ENCODE measurements at places on chromosomes 16 and 17.

DNA sequence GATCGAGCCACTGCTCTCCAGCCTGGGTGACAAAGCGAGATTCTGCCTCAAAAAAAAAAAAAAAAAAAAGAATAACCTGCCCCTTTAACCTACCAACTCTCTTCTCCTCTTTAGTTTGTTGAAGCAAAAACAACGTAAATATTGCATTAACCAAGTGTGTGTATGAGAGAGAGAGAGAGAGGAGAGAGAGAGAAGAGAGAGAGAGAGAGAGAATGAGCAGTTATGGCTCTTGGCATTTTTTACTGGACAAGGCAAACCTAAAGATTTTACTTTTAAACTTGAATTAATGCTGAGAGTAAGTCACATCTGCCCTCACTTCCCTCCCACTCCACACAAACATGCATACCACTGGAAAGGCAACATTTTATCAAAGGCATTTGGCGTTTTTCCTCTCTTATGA, 3.0 kb upstream of the SLFN5 start:
- no peak for DNase-seq

GRCh38 chr17:34153991-34154390, 101.1 kb upstream of the CCL2 start:
- no peak for DNase-seq

DNA sequence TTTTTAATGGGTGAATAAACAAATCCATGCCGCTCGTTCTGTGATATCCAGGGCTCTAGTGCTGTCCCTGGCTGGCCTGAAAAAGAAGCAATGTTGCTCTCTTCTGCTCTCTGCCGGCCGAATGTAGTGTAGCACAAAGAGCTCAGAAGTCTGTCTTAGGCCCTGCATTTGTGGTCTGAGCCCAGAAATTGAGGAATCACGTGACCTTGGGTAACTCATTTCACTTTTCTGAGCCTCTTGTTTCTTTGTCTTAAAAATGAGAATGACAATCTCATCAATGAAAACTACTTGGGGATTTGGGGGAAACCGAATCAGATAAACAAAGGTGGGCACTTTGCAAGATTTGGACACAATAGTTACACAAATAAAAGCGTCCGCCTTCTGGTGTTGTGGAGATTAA, 381.6 kb upstream of the ASIC2 start:
- peak; percentile 22 for DNase-seq

GRCh38 chr17:79631640-79632431, 21.0 kb upstream of the RBFOX3 start:
- no peak for DNase-seq

DNA sequence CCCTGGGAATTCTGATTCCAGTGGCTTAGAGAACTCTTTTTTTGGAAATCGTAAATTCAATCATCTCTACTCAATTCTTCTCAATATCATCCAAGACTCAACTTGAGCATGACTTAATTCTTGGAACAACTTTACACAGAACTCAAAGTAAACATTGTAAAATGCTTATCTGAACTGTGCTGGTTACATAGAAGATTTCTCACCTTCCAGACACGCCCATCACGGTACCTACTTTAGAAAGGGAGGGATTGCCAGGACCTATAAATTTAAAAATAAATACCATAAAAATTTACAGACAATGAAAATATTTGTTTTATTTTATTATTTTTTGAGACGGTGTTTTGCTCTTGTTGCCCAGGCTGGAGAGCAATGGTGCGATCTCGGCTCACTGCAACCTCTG, 26.5 kb downstream of the MAP1LC3B start:
- no peak for DNase-seq

DNA sequence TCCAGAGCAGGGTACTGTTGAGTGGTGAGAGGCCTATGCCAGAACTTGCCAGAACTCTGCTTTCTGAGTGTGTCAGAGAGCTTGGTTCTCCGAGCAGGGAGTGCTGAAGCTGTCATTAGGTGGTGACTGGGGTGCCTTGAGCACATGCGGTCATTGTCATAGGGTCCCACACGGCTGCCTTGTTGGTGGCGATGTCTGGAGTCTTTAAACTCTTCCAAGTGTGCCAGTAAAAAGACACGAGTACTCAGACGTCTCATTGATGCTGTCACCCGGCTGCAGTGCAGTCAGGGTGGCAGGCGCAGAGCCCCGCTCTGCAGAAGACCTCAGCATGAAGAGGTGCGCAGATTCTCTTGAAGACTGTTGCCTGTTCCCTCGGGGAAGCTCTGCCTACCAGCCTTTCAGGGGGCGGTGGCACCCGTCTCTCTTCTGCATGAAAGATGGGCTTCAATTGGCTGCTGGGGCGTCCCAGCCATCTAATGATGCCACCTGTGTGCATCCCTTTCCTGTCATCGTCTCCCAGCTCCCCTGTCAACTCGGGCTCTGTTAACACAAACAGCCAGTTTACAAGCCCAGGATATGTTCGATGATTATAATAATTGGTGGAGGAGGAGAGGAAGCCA, 58.3 kb downstream of the NKD1 start:
- DNase-seq, result no peak

GRCh38 chr16:5461141-5461540, 363.5 kb upstream of the EEF2KMT start:
- no peak for DNase-seq

DNA sequence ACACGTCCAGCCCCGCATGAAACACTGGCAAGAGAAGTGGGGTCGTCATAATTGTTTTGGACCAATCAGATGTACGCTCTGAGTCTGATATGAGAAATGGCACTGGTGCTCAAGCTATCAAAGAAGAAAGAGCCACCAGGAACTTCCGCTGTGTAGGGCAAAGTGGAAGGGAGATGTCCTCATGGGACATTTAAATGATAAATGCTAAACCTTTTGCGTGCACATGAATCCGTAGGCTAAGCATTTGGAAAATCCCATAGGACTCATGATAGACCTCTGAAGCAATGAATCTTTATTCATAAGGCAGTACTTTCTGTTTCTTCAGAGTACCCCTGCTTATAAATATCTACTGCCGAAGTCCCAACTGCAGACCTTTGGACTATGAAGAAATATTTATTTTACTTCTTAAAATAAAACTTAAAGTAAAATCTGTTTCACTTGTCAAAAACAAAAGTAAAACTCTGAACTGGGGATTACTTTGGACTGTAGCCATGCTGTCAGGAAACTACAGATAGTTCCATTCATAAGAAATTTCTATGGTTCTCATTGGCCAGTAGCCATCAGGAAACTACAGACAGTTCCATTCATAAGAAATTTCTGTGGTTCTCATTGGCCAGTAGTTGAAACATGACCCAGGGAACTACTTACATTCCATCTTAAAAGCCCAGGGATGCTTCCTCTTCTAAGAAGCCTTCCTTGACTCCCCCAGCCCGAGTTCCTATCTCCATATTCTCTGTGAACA, 335.1 kb downstream of the HS3ST4 start:
- no peak for DNase-seq

GRCh38 chr16:57263541-57264351, 18.7 kb downstream of the ARL2BP start:
- DNase-seq, result no peak

- DNase-seq, result peak; percentile 8
Measured at GRCh38 chr17:36892112-36892838, 45.0 kb upstream of the LHX1 start.

DNA sequence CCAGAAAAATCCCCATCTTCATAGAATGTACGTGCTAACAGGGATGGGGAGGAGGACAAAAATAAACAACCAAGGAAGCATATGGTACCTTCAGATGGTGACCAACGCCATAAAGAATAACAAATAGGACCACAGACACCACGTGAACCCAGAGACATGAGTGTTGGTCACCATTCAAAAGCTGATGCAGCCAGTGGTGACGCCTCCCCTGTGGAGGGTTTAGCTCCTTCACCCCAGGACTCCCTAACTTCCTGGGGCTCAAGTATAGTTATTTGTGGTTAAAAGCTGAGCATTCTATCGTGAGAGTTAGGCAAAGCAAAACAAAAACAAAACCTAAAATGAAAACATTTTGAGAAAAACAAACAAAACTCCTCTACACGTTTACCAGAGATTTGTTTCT, 184.7 kb downstream of the SOX9 start:
- no peak for DNase-seq

DNA sequence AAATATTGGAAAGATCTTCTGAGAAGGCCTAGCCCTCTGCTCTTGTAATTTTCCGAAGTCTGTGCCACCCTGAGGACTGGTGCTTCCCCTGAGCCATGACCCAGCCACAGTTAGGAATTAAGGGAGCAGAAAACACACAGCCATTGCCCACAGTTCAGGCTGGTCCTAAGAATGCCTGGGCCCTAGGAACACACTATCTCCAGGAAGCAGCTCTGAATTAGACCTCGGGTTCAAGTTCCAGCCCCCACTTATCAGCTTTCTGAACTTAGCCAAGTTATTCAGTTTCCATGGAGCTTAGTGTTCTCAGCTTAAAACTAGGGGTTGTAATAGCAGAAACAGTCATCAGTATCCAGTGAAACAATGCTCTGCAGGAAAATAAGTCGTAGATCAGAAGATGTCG, 56.0 kb downstream of the CDH13 start:
- no peak for DNase-seq

- no peak for DNase-seq
Measured at GRCh38 chr17:68775969-68776368, 174.8 kb upstream of the FAM20A start.

DNA sequence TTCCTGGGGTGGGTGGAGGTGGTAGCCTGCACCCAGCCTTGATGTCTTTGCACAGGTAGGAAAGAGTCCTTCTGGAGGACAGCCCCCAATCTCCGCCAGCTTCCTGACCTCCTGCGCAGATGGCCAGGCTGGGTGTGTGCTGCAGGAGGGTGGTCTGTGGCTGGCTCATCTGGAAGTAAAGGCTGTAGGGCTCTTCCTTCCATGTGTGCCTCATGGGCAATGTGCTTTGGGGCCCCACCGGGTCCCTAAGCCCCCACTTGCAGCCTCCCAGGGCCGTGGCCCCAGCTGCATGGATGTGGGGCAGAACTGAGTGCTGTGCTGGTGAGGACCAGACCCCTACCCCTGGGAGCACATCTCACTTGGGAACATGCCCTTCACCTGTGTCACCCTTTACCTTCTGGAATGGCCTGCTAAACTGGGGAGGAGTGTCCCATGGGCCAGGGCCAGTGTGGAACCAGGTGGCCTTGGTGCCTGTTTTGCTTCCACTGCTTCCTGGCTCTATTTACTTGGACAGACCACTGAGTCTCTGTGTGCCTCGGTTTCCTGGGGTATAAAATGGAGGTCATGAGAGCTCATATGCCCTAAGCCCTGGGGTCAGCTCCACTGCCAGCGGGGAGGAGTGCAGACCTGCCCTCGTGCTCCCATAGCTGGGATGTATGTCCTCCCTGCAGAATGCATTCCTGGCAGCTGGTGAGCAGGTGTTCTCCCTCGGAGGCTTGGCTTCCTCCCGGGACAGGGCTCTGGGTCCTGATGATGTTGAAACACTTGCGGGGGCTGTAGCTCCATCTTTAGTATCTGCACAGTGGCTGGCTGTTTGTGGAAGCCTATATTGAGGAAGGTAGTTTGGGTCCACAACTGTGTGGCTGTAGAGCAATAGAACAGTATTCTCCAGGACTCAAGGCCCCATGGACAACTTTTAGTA, 18.0 kb downstream of the MPRIP start:
- DNase-seq, result no peak

DNA sequence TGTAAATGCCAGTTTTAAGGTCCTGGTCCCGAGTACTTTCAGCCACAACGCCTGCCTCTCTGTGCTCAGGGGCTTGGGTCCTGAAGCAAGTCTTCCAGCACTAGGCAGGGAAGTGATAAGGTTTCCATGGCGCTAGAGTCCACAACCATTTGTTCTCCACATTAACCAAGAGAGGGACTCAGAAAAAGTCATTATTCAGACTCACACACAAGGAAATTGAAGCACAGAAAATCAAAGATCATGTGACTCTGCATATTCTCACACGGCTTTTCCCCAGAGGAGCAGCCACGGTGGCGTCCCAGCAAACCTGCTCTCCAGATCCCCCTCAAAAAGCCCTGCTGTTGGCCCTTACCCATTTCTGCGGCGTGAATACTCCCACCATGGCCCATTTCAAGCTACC, 9.7 kb downstream of the ENPP7 start:
- no peak for DNase-seq

- DNase-seq, result no peak
Measured at GRCh38 chr17:353838-354234, 1.2 kb upstream of the RPH3AL start.

All from ELR (cell line).